ENCODE measurements at places on chromosomes 4 and X.
A peak's percentile ranks its signal among the peaks of the same experiment; 100 is the strongest.

DNA sequence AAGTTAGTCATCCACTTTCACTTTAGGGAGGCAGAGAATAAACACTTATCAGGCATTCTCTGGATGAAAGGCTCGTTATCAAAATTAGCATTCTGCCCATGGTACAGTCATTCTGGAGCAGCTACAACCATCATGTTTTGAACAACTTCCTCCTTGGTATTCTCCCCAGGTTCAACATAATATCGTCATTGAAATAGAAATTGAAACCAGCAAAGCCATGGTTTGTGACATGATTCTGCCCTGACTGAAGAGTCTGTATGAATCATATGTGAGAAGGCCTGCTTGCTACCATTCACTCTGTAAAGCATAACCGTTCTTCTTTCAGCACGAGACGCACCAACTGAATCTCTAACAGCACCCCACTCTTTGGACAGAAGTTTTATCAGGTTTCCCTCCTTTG lies 127.5 kb upstream of the RADX start:
- DNase-seq, result no peak

DNA sequence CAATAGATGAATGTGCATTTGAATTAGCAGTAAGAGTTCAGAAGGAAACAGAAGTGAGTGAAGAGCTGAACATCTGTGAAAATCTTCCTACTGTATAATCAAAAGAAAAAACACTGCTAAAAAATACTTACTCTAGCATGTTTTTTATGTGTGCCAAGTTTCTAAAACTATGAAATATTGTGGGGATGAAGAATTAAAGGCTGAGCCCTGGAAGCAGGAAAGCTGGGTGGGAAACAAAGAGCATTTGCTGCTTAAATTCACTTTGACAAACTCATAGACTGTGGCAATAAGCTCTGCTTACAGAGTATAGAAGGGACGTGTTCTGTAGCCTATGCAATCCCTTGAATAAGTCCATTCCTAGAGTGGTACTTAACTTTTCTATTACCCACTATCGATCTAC lies 261.7 kb downstream of the ANKRD50 start:
- DNase-seq, result no peak

DNA sequence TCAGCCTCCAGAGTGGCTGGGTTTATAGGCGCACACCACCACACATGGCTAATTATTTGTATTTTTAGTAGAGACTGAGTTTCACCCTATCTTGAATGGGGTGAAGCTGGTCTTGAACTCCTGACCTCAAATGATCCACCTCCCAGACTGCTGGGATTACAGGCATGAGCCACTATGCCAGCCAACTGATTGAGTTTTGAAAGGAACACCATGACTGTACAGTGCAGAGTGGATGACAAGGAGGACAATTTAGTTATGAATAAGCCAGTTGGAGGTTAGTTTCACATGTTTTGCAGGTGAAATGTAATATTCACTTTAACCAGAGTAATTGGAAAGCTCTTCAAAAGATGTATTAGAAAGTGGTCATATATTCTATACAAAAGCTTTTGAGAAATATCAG lies 60.8 kb downstream of the PCDH18 start:
- no peak for DNase-seq

GRCh38 chr4:74654230-74654681 lies 140.1 kb downstream of the BTC start:
- no peak for DNase-seq

GRCh38 chrX:46757052-46757451 lies 1.9 kb downstream of the SLC9A7 start:
- no peak for DNase-seq

DNA sequence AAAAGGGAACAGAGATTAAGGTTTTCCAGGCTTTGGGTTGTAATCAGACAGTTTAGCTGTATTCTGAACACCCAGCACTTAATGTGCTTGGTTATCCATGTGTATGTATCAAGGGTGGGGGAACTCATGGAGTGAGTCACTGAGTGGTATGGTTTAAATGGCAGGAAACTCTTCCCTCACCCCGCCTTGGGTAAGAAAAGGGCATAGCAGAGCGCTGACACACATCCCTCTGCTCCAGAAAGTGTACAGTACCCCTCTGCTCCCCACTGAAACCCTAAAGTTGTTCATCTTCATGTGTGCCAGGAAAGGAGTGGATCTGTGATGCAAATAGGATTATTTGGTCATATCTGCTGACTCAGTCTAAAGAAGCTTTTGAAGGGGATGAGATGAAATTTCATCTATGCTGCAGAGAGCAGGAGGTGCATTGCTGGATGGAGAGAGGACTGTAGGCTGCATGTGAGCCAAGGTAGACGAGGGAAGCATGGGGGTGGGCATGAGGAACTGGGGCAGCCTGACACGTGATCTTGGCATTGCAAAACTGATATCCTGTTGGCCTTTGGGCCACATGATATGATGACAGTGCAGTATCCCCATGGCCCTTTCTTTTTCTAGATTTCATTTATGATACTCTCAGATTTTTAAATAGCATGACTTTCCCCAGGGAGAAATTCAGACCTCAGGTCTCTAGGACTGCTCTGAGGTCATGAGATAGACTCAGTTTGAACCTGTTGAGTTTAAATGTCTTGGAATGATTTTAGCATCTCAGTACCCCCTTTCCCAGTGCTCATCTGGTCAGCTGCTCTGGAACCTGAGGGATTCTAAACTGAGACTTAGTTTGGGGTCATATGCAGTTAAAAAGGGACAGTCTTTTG lies 84.8 kb downstream of the TMEM164 start:
- no peak for DNase-seq

DNA sequence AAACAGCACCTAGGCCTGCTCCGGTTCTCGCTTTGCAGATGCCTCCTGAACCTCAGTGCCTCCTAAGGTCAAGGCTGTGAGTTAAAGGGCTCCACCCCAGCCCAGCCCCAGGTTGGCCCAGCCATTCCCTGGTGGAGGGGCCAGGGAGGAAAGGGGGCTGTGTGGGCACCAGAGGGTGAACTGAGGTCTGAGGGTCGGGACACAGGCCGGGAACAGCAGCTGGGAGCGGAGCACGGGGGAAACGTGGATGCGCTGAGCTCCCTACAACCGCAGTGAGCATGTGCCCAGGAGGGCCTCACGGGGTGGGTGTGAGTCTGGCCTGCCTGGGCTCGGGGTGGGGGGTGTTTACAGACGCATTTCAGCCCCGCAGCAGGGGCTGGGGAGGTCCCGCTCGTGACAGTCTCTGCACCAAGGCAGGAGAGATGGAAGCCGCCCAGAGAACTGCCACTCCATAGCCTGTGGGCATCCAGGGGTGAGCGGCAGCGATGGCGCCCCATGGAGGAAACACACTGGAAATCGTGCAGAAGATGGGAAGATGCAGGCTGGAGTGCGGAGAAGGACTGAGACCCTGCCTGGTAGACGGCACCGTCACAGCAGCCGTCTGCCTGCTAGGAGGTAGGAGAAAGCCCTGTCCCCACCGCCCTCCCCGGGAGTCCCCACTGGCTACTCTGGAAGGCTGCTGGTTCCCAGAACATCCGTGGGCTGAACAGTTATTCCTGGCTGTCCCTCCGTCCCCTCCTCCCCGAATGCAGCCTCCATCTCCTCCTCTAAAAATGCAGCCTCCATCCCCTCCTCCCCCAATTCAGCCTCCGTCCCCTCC lies 9.9 kb upstream of the SLC25A6 start:
- DNase-seq, result no peak

GRCh38 chr4:153652051-153652784 lies 31.9 kb upstream of the TLR2 start:
- DNase-seq, result no peak

DNA sequence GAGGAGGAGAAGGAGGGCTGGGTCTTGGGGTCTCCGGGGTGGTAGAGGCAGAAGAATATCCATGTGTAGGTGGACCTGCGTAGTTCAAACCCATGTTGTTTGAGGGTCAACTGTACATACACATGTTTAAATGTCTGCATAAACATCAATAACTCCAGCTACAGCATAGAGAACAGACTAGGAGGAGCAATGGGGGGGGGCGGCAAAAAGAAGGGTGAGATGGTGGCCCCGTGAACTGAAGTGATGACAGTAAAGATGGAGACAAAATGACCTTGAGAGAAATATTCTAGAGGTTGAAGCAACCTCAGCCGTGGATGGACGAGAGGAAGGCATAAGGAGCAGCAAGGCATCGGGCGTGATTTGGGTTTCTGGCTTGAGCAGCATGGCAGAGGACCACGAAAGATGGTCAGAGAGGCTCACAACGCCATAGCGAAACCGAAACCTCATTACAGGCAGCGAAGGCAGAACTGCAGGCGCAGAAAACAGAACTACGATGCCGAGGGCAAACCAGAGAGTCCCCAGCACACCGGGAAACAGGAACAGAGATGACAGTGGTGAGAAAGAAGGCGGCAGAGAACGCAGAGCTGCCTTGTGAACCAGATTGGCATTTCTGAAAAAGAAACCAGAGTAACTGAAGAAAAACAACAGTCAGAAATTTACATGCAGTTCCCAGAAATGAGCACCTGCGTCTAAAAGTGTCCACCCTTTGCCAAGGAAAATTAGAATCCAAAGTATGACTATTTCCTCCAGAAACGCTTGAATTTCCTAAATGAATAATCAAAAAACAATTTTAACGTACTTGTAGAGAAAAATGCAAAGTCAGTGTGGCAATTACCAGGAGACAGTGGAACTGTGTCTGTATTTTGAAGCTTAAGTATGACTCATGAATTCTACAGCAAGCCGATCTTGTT lies 50.3 kb upstream of the ENPP6 start:
- DNase-seq, result peak; percentile 30

GRCh38 chr4:148090503-148091476 lies 351.4 kb downstream of the NR3C2 start:
- no peak for DNase-seq
